Cerebellar nuclear complex (tissue), 1 donor: ENCODE measurements at places on chromosomes 12 and 14.

- DNase-seq, result no peak
These were observed 13.2 kb downstream of the SETD3 start for GRCh38 chr14:99467336-99468078.

GRCh38 chr14:86357119-86357518 is 827.2 kb downstream of the FLRT2 start:
- DNase-seq, result no peak

DNA sequence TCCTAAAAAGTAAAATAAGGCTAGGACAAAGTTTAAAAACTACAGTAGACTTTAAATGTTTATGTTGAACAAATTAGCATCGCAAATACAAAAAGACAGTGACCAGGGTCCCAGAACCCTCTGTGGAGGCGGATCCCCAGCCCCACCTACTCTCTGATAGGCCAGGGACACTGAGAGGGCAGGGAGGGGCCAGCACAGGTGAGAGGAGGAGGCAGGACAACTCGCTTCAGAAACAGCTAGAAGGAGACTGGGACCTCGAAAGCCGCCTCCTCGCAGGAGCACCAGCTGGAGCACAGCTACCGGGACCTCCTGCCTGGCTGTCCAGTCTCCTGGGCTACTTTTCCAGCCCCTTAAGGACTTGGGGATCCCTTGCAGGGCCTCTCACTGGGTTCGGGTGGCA is 992 bp downstream of the DNAH10 start:
- no peak for DNase-seq

GRCh38 chr14:35929186-35929585 is 103.0 kb downstream of the BRMS1L start:
- DNase-seq, result no peak

- no peak for DNase-seq
These were observed 6.1 kb downstream of the CFAP73 start for GRCh38 chr12:113155646-113156045.

- DNase-seq, result no peak
These were observed 3.4 kb downstream of the PTHLH start for GRCh38 chr12:27968972-27969623.

DNA sequence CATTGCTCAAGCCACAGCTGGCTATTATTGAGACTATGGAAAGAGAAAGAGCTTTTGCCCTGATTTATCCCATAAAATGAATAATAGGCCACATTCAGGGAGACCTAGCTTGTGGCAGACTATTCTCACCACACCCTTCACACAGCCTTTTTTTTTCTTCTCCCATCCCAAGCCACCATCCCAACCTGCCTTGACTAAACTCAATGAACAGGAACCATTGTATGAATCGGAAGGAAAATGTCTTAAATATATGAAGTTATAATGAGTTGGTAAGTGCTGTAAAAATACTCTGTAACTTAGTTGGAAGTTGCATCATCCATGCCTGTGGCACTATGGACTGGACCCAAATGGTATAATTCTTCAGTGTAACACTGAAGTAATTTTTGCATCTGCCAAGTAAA is 338.4 kb downstream of the RAD51B start:
- no peak for DNase-seq

- DNase-seq, result no peak
These were observed 4.3 kb upstream of the HSD17B6 start for GRCh38 chr12:56758728-56759262.

- DNase-seq, result no peak
These were observed 87.4 kb downstream of the PIWIL1 start for GRCh38 chr12:130424858-130425697.

DNA sequence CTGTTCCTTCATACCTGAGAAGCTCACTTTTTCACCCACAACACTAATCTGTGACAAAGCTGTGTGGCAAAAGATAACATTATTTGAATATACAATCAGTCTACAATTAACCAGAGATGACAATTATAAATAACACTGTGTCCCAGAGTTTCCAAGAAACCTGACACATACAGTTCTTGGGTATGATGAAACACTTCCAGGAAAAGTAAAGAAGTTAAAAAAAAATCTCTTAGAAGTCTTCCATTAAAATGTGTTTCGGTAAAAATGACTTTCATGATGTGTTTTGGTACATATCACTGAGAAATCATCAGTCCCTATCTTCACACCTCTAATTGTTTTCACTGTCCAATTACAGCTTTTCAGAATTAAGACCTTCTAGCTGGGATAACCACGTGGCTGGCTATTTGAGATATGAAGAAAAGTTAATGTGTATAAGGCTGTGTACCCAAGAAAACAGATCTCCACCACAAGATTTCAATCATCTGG is 390.2 kb downstream of the SOX5 start:
- no peak for DNase-seq

DNA sequence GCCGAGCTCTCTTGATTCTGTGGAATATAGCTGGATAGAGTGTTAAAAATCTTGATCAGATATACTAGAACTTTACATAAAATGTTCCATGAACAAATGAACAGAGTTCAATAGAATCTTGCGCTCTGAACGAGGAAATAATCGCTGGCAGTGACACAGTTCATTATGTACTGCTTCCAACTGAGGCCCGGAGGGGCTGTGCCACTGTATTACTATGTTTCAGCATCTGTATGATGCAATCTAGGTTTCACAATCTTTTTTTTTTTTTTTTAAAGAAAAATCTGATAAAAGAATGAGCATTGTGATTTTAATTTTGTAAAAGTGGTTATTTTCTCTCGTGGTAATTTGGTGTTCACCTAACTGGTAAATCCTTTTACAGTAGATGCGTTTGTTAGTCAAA is 77.2 kb downstream of the FERMT2 start:
- DNase-seq, result no peak

DNA sequence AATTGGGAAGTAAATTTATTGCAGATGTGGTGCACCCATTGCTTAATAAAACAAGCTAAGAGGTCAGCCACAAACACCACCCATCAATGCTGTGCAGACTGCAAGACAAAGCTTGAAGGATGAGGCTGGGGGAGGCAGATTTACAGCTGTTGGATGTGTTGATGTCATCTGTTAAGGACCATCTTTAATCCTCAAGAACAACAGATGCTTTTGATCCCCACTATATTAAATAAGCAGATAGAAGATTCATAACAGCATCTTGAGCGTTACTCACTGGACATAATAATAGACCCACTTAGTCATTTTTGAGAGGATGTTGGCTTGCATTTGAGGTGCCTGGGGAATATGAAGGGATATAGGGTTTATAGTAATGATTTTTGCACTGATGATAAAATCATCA is 58.8 kb downstream of the GPR68 start:
- DNase-seq, result no peak

- DNase-seq, result no peak
These were observed 20.5 kb downstream of the SARNP start for GRCh38 chr12:55797068-55797467.

DNA sequence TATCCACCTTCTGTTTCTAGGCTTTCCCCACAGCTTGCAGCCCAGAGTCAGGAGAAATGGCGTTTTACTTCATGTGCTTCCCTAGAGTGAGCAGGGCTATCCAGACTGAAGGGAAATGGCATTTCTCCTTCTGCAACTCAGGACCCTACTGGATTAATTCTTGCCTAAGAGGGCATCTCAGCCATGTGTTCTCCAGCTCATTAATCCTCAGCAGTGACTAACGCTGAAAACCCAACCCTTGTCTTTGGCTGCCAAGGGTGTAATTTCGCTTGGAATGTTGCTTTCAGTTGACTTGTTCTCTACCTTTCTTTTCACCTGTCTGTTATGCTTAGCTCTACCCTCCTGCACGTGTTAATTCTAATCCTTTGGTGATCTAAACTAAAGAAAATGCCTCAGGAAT is 21.0 kb upstream of the EMP1 start:
- DNase-seq, result no peak

DNA sequence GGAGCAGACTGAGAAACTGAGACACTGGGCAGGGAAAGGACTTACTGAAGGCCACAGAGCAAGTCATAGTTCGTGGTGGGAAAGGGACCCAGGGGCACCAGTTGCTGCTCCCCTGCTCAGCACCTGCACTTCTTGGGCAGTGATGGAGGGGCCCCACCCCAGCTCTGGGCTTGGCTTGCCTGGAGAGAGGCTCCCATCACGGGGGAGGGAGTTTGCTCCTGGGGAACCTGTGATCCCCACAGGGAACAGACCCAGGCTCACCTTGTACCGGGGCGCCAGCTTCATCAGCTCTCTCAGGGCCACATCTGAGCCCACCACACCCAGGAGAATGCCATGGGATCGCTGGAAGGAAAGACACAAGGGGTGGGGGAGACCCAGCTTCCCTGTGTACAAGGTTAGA is 39.8 kb downstream of the CACNA2D4 start:
- no peak for DNase-seq

DNA sequence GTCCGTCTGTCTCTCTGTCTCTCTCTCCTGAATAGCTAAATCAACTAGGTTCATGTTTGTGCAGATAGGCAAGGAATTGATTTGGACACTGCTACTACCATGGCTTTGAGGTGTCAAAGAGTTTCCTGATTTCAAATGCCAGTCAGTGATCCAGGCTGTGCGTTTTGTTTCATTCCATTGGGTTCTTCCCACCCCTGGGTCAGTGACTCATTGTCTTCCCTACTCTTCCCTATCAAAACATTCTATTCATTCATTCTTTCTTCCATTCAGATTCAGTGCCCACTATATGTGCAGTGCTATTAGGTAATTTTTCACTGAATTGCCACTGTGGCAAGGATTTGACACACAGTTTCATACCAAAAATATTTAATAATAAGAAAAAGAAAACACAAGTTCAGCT is 50.4 kb downstream of the RPH3A start:
- no peak for DNase-seq
